ENCODE measurements at places on chromosomes 2 and 18. TPM values are rescaled to one million over a fixed set of nuclear protein-coding genes. Genes with fewer than 3 reads are reported as not detected.

DNA sequence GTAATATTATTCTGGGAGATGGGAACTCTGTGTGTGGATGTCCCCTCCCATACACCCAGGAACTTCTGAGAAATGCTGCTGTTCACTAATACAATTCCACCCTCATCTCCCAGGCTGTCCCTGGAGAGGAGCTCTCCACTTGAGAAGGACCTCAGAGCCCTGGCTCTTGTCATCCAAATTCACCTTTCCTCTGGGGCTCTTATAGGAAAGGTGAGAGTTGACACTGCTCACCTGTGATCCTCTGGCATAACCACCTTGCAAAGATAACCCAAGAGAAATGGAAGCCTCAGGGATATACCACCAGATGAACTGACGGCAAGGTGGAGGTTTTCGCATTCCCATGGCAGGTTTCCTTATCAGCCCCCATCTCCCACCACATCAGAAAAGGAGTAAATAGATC is 52.0 kb downstream of the IL1RL2 start:
- DNase-seq, result no peak
- H3K4me1 ChIP-seq, result peaks cover 21% of the 10 kb centered on the region
- no peak overlapping the region for H3K4me3 ChIP-seq
- H3K27ac ChIP-seq, result no peak overlapping the region

DNA sequence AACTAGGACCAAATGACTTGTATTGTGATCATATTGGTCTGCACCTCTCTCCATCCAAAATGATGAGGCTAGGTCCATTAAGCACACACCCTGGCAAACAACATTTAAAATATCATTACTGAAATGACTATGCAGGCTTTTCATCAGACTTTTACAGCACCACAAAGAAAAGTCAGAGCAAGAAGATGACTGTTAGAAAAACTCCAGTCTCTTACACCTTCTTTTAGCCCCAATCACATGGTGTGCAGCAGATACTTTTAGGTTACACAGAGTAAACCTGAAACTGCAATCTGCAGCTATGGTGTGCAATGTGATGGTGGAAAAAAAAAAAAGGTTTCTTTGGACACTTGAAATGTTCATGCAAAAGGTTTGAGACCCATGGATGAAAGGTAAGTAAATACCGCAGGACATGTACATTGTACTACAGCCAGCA is 5.4 kb upstream of the POLI start:
- no peaks in the 10 kb centered on the region for H3K36me3 ChIP-seq
- peak overlapping the region; percentile 73 for H3K4me3 ChIP-seq
- peaks cover 27% of the 10 kb centered on the region for H3K4me1 ChIP-seq
- H3K27ac ChIP-seq, result peak overlapping the region; percentile 59
- H3K27me3 ChIP-seq, result no peaks in the 10 kb centered on the region
- DNase-seq, result peak; percentile 71

GRCh38 chr2:183543222-183543621 is 419.0 kb downstream of the NUP35 start:
- no peaks in the 10 kb centered on the region for H3K36me3 ChIP-seq
- H3K4me3 ChIP-seq, result no peak overlapping the region
- H3K27ac ChIP-seq, result no peak overlapping the region
- H3K27me3 ChIP-seq, result no peaks in the 10 kb centered on the region
- H3K4me1 ChIP-seq, result no peaks in the 10 kb centered on the region

- H3K4me1 ChIP-seq, result peaks cover 22% of the 10 kb centered on the region
- DNase-seq, result peak; percentile 32
- H3K4me3 ChIP-seq, result peak overlapping the region; percentile 35
- H3K36me3 ChIP-seq, result peaks cover 90% of the 10 kb centered on the region
- no peaks in the 10 kb centered on the region for H3K27me3 ChIP-seq
Observed at GRCh38 chr2:230447455-230448451, 31.8 kb downstream of the SP100 start.

DNA sequence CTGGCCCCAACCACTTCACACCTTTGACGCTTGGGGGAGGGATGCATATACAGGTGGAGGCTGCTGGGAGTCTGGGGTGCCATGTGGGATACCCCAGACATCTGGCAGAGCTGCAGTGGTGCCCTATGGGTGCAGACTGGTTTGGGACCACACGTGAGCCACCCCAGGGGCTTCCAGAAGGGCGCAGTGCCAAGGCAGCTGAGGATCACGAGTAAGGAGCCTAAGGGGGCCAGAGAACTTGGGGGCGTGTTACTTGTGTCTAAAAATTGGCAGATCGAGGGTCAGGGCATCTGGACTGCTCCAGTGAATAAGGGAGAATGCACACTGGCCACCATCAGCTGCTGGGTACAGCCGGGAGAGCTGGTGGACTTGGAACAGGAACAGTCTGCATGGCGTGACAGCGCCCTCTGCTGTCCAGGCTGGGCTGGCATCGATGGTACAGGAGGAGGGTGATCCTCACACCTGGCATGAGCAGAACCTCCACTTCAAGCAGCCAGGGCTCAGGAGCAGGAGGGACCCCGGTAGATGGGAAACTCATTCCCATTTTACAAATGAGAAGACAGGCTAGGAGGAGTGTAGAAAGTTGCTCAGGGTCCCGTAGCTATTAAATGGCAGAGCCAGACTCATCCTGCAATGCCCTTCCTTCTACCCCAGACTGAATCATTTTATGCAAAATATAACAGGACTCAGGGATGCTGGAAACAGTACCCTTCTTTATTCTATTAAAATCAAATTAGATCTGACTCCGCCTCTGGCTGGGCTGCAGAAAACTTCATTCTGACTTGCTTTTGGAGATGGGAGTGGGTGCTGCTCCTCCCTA is 60.4 kb downstream of the ATOH8 start:
- DNase-seq, result peak; percentile 68
- no peaks in the 10 kb centered on the region for H3K36me3 ChIP-seq
- no peak overlapping the region for H3K4me3 ChIP-seq

GRCh38 chr18:74114116-74114515 is 33.5 kb downstream of the FBXO15 start:
- no peak overlapping the region for H3K4me3 ChIP-seq
- H3K36me3 ChIP-seq, result no peaks in the 10 kb centered on the region
- no peak for DNase-seq

GRCh38 chr18:76977684-76978232 is 154.8 kb downstream of the MBP start:
- no peak for DNase-seq
- no peaks in the 10 kb centered on the region for H3K4me1 ChIP-seq
- H3K4me3 ChIP-seq, result no peak overlapping the region
- no peaks in the 10 kb centered on the region for H3K27me3 ChIP-seq

DNA sequence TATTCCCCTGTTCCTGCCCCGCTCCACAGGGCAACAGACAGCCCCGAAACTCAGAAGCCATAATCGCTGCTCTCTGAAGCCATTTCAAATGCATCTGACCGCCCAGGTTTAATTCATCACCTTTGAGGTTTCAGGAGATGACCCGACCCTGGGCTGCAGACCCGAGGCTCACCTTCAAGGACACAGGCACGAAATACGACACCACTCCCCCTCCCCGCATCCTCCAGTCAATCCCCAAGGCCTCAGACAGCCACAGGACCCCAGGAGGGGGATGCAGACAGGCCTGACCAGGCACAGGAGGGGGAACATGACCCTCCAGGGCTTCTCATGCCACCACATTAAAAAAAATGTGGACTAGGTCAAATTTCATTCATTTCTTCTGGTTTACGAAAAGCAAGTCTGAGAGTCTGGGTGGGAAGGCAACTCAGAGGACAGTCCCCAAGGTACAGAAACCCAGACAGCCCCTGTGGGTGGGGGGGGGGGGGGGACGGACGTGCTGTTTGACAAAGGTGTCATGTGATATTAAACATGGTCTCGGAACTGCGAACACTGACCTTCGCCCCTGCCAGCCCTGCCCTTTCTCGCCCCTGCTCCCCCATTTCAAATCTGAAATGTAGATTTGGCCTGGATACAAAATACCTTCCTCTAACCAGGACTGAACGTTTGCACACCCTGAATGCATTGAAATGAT is 142.9 kb downstream of the BCL11A start:
- H3K27me3 ChIP-seq, result no peaks in the 10 kb centered on the region
- H3K4me3 ChIP-seq, result no peak overlapping the region
- H3K27ac ChIP-seq, result no peak overlapping the region

DNA sequence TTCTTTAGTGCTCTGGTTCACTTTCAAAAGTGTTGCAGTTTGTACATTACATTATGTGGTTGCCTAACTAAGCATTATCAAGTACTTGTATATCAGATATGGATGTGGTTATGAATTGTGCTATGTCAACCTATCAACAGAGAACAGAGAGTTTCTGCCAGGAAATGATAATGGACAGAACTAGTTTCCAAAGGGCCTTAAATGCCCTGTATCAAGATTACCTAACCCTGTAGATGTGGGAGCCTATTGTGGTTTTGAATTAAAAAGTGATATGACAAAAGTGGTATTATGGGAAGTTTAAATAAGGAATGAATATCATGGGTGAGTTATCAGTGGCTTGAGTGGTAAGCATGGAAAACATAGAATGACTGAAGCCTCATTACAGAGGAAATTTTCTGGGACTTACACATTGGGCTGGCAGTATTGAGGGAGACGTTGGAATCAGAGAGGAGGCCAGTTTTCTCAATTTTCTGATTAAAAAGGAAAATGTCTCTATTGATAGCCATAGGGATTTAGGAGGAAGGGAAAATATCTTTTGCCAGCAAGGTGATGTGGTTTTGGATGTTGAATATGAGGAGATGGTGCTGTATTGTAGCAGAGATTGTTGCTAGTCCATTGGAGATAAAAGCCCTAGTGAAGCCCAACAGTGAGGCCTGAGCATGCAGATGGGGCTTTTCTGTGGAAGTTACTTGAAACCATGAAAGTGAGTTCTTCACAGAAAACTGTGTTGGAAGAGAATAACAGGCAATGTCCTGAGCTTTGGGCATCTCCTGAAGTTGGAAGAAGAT is 140.7 kb downstream of the TTC27 start:
- H3K27ac ChIP-seq, result no peak overlapping the region
- H3K36me3 ChIP-seq, result peaks cover 8% of the 10 kb centered on the region
- DNase-seq, result no peak
- H3K4me1 ChIP-seq, result no peaks in the 10 kb centered on the region
- no peaks in the 10 kb centered on the region for H3K27me3 ChIP-seq
- H3K4me3 ChIP-seq, result no peak overlapping the region

DNA sequence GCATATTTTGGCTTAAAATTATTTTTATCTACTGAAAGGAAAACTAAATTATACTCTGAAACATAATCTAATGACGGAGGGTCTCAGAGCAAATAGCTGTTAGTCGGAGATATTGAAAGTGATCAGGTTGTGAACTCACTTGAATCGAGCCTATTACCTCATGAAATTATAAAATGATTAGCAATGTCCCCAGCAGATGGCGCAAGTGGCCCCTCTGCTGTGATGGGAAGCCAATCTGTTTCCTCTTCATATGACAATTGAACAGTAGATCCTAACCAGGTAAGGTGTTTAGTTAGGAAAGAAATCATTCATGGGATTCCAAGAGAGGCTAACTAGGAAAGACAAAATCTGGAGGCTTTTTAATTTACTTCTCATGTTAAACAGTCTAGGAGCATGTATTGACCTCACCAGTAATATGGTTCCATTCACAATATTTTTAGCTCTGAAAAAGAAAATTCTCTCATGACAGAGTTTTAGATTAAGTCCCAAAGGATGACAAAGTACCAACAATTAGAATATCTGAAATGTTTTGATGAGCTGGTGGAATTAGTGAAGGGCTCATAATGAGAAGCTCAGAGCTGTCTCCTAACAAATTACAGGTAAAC is 29.9 kb upstream of the MPPE1 start:
- peak; percentile 81 for DNase-seq
- no peaks in the 10 kb centered on the region for H3K4me1 ChIP-seq
- no peak overlapping the region for H3K27ac ChIP-seq
- no peaks in the 10 kb centered on the region for H3K27me3 ChIP-seq
- no peaks in the 10 kb centered on the region for H3K36me3 ChIP-seq

GRCh38 chr18:70078106-70078505 is 127.4 kb downstream of the RTTN start:
- DNase-seq, result no peak
- no peak overlapping the region for H3K4me3 ChIP-seq
- peaks cover 10% of the 10 kb centered on the region for H3K36me3 ChIP-seq
- no peaks in the 10 kb centered on the region for H3K27me3 ChIP-seq

DNA sequence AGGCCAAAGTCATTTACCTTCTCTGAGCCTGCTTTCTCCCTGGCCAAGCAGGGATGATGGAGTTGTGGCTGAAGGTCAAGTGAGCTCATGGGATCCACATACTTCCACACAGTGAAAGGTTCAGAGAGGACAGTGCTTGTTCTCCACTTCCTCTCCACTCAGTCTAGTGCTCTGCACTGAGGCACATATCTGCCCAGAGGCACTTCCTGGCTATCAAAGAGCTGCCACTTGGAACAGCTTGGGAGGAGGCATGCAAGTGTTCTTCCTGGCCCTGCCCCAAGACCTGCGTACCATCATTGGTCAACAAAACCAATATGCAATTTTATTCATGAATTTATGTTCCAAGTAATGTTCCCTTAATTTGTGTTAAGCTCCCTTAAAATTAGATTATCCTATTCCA is 71.9 kb downstream of the RNF152 start:
- no peak overlapping the region for H3K27ac ChIP-seq
- no peaks in the 10 kb centered on the region for H3K27me3 ChIP-seq
- no peak overlapping the region for H3K4me3 ChIP-seq
- no peaks in the 10 kb centered on the region for H3K36me3 ChIP-seq
- H3K4me1 ChIP-seq, result no peaks in the 10 kb centered on the region
- DNase-seq, result no peak

DNA sequence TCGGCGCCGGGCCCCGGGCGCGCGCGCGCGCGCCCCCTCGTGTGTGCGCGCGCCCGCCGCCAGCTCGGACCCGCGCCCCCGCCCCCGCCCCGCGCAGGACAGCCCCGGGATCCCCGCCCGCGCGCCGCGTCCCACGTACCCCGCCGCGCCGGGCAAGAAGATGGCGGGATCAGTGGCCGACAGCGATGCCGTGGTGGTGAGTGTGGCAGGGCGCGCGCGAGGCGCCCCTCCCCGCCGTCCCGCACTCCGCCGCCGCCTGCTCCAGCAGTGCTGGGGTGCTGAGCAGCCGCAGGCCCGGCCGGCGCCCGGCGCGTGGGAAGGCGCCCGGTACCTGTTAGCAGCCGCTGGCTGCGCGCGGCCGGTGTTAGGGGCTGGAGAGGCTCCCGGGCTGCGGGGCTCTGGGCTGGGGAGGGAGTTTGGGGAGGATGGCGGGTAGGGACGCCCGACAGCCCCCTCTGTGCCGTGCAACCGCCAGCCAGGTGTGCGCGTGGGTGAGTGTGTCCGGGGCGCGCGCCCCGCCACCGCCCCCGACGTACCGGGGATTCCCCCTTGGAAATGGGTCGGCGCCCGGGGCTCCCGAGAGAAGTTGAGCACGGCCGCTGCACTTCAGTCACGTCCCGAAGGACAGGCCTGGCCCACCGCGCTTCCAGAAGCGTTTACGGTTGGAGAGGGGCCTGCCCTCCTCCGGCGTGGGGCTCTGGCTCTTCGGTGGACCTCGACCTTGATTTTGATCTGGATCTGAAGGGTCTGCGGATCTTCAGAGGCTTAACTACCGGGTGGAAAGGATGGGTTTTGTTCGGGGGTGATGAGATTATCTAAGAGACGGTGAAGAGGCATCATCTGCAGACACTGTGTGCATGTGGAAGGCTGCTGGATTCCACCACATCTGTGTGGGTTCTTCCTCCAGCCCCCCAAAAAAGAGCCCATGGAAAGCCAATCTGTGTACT is 697 bp downstream of the LGALSL start:
- peaks cover 18% of the 10 kb centered on the region for H3K27me3 ChIP-seq
- DNase-seq, result peak; percentile 34
- no peak overlapping the region for H3K27ac ChIP-seq
- H3K4me3 ChIP-seq, result no peak overlapping the region
- H3K36me3 ChIP-seq, result no peaks in the 10 kb centered on the region

Gene CHRNG
- total RNA-seq, result not detected

Gene INPP5D
- 278 TPM for total RNA-seq

Gene RIT2
- not detected for total RNA-seq

Gene IL1RL1
- total RNA-seq, result 0.89 TPM

Gene FZD7
- 0.42 TPM for total RNA-seq

Gene CNTNAP5
- not detected for total RNA-seq

Gene SCG2
- total RNA-seq, result not detected

Gene FSHR
- not detected for total RNA-seq

Gene ZAP70
- total RNA-seq, result 431 TPM

Gene ERICH2
- total RNA-seq, result not detected

Gene MRPS5
- total RNA-seq, result 31.2 TPM
